Suppressor macrophage (primary cell): ENCODE measurements at places on chromosomes 6 and 20.

- DNase-seq = peak; percentile 60
Observed at GRCh38 chr6:13767121-13767808, 47.1 kb downstream of the MCUR1 start.

DNA sequence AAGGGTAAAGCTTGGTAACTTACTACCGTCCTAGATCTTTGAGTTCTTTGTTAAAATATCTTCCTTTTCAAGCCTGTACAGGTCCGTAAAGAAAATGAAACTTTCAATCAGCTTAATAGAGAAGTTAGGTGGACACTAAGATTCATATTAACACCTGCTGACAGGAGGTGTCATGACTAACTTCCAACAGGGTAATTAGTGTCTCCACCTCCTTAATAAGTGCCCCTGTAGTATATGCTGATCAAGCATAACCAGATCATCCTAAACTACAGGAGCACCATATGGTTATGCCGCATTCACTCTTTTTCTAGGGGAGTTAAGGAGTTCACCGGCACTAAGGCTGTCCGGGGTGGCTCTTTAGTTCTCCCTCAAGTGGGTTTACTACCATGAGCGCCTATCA is 23.9 kb upstream of the RALGAPA2 start:
- no peak for DNase-seq

GRCh38 chr6:42978487-42978838 is 518 bp downstream of the PEX6 start:
- peak; percentile 43 for DNase-seq

DNA sequence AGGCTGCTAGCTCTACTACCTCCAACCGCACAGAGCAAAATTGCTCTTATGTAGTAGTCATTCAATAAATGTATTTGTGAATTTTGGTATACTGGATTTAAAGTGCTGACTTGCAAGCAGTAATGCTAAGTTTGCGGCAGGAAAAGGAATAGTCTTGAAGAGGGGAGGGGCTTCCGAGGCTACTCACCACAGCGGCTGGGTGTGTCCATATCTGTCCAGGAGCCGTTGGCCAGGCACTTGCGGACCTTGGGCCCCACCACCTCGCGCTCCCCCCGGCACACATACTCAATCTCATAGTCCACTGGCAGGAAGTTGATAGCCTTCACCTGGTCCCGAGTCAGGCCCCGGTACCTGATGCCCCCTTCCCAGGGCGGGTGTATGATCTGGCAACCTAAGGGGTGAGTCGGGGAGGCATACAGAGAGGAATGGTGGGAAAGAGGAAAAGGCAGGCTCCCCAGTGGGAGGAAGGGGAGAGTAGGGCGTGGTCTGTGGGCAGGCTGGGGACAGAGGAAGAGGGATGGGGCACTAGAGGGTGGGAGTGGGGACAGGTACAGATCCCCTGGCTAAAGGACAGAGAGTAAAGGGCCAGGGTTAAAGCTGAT is 1.7 kb downstream of the GABBR1 start:
- no peak for DNase-seq

- no peak for DNase-seq
Observed at GRCh38 chr6:136280032-136280609, 9.5 kb downstream of the BCLAF1 start.

DNA sequence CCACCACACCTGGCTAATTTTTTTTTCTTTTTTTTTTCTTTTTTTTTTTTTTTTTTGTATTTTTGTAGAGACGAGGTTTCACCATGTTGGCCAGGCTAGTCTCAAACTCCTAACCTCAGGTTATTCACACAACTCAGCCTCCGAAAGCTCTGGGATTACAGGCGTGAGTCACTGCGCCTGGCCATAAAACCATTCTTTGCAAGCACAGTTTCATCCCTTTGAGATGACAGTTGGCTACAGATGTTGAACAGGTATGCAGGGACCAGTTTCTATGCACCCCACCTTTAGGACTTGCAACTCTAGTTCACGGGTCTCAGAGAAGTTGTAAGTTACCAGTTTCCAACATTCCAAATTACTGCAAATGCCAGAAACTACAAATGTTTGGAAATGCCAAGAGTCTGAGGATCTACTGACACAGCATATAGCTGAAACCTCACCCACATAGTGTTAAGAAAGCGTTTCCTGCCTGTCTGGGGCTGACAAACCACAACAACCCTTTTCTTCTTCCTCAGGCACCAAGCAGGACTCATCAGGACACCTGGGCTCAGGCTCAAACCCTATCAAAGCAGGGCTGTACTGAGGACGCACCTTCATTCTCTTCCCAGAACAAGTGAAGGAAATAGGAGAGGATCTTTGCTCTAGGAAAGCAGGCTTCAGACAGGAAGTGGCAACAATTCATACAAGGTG is 22.9 kb downstream of the ARHGAP18 start:
- peak; percentile 67 for DNase-seq

- no peak for DNase-seq
Observed at GRCh38 chr6:134740473-134741199, 209.3 kb downstream of the ALDH8A1 start.

GRCh38 chr6:93059911-93060310 is 359.4 kb downstream of the EPHA7 start:
- no peak for DNase-seq

- no peak for DNase-seq
Observed at GRCh38 chr20:2817341-2817726, 1.2 kb downstream of the TMEM239 start.

GRCh38 chr6:42817907-42818306 is 36.1 kb downstream of the BICRAL start:
- no peak for DNase-seq
